ENCODE measurements at places on chromosomes 16 and 17.

- H3K27me3 ChIP-seq: no peaks in the 10 kb centered on the region
- DNase-seq: no peak
- no peak overlapping the region for H3K4me3 ChIP-seq
- H3K4me1 ChIP-seq: no peaks in the 10 kb centered on the region
These were observed 62.7 kb downstream of the TEX2 start for GRCh38 chr17:64200080-64201032.

GRCh38 chr17:8151120-8151640 lies 1.0 kb downstream of the PER1 start:
- no peaks in the 10 kb centered on the region for H3K27me3 ChIP-seq
- H3K4me3 ChIP-seq: peak overlapping the region; percentile 54
- DNase-seq: peak; percentile 87
- peaks cover 55% of the 10 kb centered on the region for H3K4me1 ChIP-seq
- H3K27ac ChIP-seq: peak overlapping the region; percentile 100

DNA sequence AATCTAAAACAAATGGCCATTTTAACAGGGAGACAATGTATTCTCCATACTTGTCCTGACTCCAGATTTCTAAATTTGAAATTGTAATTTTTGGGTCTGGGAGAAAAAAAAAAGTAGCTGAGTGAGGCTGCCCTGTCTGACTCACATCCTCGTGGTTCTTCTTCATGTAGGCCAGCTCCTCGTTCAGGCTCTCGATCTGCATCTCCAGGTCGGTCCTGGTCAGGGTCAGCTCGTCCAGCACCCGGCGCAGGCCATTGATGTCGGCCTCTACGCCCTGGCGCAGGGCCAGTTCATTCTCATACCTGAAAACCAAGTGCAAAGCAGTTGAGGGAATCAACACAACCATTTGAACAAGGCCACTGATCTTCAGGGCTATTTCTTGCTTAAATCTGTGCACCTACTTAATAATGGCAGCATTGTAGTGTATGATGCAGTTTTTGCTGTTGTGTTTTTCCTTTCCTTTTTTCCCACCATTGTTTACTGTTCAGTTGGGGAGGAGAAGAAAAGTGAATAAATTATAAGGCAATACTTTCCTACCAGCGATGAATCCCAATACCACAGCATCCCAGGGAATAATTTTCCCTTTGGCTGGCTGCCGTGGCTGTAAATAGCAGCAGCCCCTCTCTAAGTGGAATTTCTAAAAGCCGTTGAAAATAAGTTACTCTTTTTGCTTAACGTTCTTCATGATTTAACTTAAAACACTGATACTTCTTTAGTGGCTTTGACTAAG lies 2.2 kb downstream of the KRT12 start:
- no peak for DNase-seq
- no peak overlapping the region for H3K4me3 ChIP-seq
- no peaks in the 10 kb centered on the region for H3K4me1 ChIP-seq

GRCh38 chr17:2090804-2091534 lies 36.1 kb downstream of the HIC1 start:
- peaks cover 29% of the 10 kb centered on the region for H3K4me1 ChIP-seq
- no peak for DNase-seq

DNA sequence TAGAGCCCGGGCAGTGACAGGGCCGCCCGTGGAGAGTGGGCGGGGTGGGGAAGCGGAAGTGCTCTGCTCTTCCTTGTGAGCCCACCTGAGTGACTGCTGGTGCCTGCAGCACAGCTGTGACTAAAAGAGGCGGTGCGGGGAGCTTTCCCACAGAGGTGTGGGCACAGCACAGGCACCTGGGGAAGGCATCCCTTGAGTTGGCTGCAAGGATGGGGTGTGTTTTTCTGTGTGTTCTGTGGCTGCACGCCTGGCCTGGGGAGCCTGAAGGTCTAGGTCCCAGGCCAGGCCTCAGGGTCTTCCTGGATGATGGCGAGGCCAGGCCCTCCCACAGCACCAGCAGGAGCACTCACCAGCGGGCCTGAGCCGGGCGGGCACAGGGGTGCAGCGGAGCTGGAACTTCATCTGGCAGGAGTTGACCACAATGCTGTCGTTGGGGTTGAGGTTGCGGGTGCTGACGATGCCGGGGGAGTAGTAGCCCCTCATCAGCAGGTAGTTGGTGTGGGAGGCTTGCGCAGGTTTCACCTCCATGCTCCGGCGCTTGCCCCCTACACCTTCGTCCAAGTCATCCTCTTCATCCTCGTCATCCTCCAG lies 67.1 kb downstream of the IL21R start:
- no peak for DNase-seq
- H3K4me1 ChIP-seq: peaks cover 9% of the 10 kb centered on the region
- H3K4me3 ChIP-seq: no peak overlapping the region
- peaks cover 71% of the 10 kb centered on the region for H3K36me3 ChIP-seq
- H3K27me3 ChIP-seq: no peaks in the 10 kb centered on the region

GRCh38 chr16:72902206-72902605 lies 145.7 kb downstream of the ZFHX3 start:
- H3K36me3 ChIP-seq: no peaks in the 10 kb centered on the region
- DNase-seq: no peak
- no peaks in the 10 kb centered on the region for H3K4me1 ChIP-seq
- H3K4me3 ChIP-seq: no peak overlapping the region

- no peak overlapping the region for H3K4me3 ChIP-seq
- no peaks in the 10 kb centered on the region for H3K27me3 ChIP-seq
- no peak overlapping the region for H3K27ac ChIP-seq
- H3K36me3 ChIP-seq: no peaks in the 10 kb centered on the region
These were observed 401.4 kb downstream of the GRIN2A start for GRCh38 chr16:9780831-9781230.

DNA sequence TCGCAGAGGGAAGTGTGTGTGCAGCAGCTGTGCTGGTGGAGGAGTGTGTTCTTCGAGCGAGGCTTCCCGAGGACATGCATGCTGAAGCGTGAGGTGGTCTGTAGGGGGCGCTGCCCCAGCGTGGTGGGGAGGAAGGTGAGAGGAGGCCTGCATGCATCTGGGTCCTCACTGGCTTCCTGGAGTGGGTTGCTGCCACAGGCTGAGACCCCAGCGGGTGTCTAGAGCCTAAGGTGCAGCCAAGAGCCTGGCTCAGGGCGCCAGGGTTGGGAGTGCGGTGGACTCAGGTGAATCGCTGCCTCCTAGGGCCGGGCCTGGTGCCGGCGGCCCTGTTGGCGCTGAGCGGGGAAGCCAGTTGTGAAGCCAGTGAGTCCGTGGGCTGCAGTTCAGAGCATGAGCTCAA lies 7.5 kb upstream of the HSD3B7 start:
- H3K27me3 ChIP-seq: no peaks in the 10 kb centered on the region
- no peak overlapping the region for H3K4me3 ChIP-seq
- peaks cover 65% of the 10 kb centered on the region for H3K36me3 ChIP-seq
- H3K4me1 ChIP-seq: no peaks in the 10 kb centered on the region
- DNase-seq: no peak
- no peak overlapping the region for H3K27ac ChIP-seq

- H3K4me3 ChIP-seq: no peak overlapping the region
- DNase-seq: no peak
- no peaks in the 10 kb centered on the region for H3K4me1 ChIP-seq
- H3K36me3 ChIP-seq: no peaks in the 10 kb centered on the region
These were observed 16.5 kb upstream of the CMTM4 start for GRCh38 chr16:66713076-66713475.

- DNase-seq: no peak
- H3K4me3 ChIP-seq: no peak overlapping the region
- no peaks in the 10 kb centered on the region for H3K27me3 ChIP-seq
- H3K36me3 ChIP-seq: no peaks in the 10 kb centered on the region
- H3K4me1 ChIP-seq: no peaks in the 10 kb centered on the region
These were observed 1.5 kb upstream of the KRTAP3-1 start for GRCh38 chr17:41010441-41010840.

- no peak for DNase-seq
- peaks cover 8% of the 10 kb centered on the region for H3K4me1 ChIP-seq
- no peaks in the 10 kb centered on the region for H3K27me3 ChIP-seq
- H3K27ac ChIP-seq: no peak overlapping the region
These were observed 40.1 kb downstream of the PRMT7 start for GRCh38 chr16:68350813-68351350.

- H3K27ac ChIP-seq: peak overlapping the region; percentile 37
- H3K27me3 ChIP-seq: no peaks in the 10 kb centered on the region
- H3K4me1 ChIP-seq: peaks cover 21% of the 10 kb centered on the region
- H3K36me3 ChIP-seq: peaks cover 57% of the 10 kb centered on the region
- peak overlapping the region; percentile 37 for H3K4me3 ChIP-seq
- DNase-seq: no peak
These were observed 709 bp upstream of the MRPL28 start for GRCh38 chr16:370979-371514.

DNA sequence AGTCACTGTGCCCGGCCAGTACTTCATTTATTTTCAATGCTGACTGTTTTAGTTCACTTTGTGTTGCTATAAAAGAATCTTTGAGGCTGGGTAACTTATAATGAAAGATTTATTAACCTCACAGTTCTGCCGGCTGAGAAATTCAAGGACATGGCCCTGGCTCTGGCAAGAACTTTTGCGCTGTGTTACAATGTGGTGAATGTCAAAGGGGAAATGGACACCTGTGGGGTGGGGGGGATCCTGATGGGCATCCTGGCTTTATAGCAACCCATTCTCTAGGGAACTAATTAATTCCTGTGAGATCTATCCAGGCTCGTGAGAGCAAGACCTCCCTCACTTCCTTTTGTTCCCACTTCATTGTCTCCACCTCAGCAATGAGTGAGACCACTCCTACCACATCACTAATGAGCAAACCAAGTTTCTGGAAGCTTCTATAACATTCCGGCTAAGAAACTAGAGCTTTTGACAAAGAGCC lies 17.1 kb upstream of the CDH3 start:
- H3K4me3 ChIP-seq: no peak overlapping the region
- H3K36me3 ChIP-seq: no peaks in the 10 kb centered on the region
- H3K27me3 ChIP-seq: no peaks in the 10 kb centered on the region
- DNase-seq: no peak

DNA sequence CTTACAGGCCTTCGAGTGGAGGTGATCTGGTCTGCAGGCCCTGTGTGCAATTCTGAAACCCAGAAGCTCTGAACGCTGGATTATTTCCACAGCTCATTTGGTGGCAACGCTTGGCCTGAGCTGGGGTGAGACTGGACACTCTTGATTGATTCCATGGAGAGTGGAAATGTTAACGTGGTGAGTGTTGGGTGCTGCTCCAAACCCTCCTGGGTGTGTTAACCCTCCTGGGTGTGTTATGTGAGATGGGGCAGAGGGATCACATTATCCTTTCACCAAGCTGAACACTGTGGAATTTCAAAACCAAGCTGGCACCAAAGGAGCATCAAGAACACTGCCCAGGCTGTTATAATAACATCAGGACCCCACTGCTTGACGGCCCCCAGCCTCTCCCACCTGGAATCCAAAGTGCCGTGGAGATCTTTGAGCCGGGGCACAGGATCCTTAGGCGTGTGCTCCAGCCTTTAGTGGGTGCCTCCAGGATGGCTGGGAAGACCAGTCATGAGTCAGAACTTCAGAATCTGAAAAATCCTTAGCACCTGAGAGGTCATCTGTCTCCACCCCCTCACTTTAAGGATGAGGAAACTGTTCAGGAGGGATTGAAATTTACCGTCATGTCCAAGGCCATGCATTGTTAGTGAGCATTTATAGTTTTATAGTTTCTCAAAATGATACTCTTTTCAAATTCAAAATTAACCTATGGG lies 75.0 kb downstream of the RPTOR start:
- no peaks in the 10 kb centered on the region for H3K27me3 ChIP-seq
- no peak overlapping the region for H3K27ac ChIP-seq
- no peak overlapping the region for H3K4me3 ChIP-seq
- H3K4me1 ChIP-seq: peaks cover 15% of the 10 kb centered on the region
- no peaks in the 10 kb centered on the region for H3K36me3 ChIP-seq

GRCh38 chr16:66605979-66606751 lies 1.7 kb downstream of the CMTM3 start:
- peak overlapping the region; percentile 79 for H3K27ac ChIP-seq
- peaks cover 20% of the 10 kb centered on the region for H3K4me1 ChIP-seq
- H3K36me3 ChIP-seq: peaks cover 22% of the 10 kb centered on the region

DNA sequence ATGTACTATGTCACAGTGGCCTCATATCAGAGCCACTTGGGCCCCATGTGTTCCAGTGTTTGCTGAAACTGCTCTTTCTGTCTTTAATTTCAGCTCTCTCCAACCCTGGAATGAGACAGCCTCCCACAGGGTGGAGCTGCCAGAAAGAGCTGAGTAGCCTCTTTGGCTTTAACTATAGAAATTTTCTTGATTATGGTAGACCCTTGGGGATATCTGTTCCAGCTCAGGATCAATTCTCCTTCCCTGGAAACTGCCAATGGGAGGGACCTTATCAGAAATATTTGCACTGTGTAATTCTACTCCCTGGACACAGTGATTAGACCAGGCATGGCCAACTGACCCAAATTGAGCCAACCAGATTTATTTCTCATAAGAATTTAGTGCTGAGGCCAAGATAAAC lies 39.0 kb upstream of the KDM8 start:
- H3K4me1 ChIP-seq: peaks cover 9% of the 10 kb centered on the region
- no peak for DNase-seq
- no peak overlapping the region for H3K4me3 ChIP-seq

- H3K27me3 ChIP-seq: peaks cover 31% of the 10 kb centered on the region
- DNase-seq: no peak
- peaks cover 3% of the 10 kb centered on the region for H3K4me1 ChIP-seq
- no peaks in the 10 kb centered on the region for H3K36me3 ChIP-seq
- H3K4me3 ChIP-seq: no peak overlapping the region
- no peak overlapping the region for H3K27ac ChIP-seq
These were observed 11.3 kb downstream of the TBX4 start for GRCh38 chr17:61463316-61464129.

DNA sequence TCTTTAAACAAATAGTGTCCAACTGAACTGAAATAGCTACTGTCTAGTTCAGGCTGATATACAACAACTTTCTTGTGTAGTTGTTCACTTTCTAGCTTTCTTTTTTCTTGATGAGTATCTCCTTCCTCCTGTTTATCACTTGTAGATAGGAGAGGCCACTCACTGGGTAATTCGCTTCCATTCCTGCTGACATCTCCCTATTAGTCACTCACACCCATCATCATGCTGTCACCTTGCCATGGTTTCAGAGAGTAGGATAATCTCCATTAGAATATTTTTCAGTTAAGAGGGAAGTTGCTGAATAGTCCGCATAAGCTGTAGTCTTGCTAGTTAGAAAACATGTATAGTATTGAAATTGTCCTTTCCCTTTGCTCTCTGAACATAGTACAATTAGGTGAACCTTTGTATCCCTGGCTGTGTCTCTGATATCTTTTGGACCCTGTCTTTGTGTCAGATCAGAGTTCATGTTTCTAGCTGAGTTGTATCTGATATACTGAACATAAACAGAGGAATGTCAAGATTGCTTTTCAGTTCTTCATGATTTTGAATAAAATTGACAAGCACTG lies 64.4 kb upstream of the RASL10B start:
- H3K36me3 ChIP-seq: peaks cover 39% of the 10 kb centered on the region
- H3K4me1 ChIP-seq: no peaks in the 10 kb centered on the region
- no peaks in the 10 kb centered on the region for H3K27me3 ChIP-seq

GRCh38 chr16:77213542-77214106 lies 14.4 kb downstream of the SYCE1L start:
- peaks cover 3% of the 10 kb centered on the region for H3K4me1 ChIP-seq
- no peaks in the 10 kb centered on the region for H3K36me3 ChIP-seq
- H3K4me3 ChIP-seq: peak overlapping the region; percentile 97
- no peak overlapping the region for H3K27ac ChIP-seq
- no peak for DNase-seq
